ENCODE measurements at places on chromosomes 6 and 20.

GRCh38 chr20:47568019-47568418, 66.3 kb downstream of the NCOA3 start:
- DNase-seq: no peak

- DNase-seq: no peak
Observed at GRCh38 chr6:72798196-72798595, 176.3 kb downstream of the KCNQ5 start.

GRCh38 chr20:61805781-61806180, 259.9 kb downstream of the TAF4 start:
- DNase-seq: no peak

GRCh38 chr20:16385891-16386290, 187.4 kb downstream of the KIF16B start:
- DNase-seq: no peak

GRCh38 chr20:4007383-4008025, 7.9 kb downstream of the RNF24 start:
- DNase-seq: no peak

GRCh38 chr6:125994670-125995488, 8.5 kb downstream of the TRMT11 start:
- DNase-seq: no peak

- DNase-seq: no peak
Observed at GRCh38 chr6:30656513-30656912, 9.6 kb downstream of the C6orf136 start.

GRCh38 chr20:3452136-3452535, 18.7 kb upstream of the ATRN start:
- DNase-seq: no peak

- no peak for DNase-seq
Observed at GRCh38 chr6:137957471-137957870, 90.4 kb downstream of the TNFAIP3 start.

DNA sequence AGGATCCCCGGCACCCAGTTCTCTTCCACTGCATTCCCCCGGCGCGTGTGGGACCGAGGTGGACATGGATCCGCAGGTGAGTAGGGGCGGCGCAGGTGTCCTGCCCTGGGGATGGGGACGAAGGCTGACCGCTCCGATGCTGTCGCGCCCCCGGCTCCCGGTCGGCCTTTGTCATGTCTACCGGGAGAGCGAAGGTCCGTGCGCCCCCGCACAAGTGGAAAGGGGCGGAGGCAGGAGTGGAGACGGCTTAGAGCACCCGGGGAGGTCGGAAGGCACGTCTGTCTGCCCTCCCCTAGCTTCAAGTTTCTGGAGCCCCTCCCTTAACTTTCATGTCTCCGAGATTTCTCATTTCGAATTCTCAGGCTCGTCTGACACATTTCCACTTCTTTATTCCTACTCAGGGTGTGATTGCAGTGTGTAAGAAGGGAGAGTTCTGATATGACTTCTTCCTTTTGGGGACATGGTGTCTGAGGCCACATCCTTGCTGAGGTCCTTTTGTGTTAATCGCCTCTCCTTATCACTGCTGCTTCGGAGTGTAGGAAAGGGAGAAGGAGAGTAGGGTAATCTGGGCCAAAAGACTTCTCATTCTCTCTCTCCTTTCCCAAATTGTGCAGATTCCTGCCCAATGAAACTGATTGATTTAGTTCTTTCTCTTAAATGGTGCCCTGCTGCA, 435 bp downstream of the KIFC1 start:
- no peak for DNase-seq

DNA sequence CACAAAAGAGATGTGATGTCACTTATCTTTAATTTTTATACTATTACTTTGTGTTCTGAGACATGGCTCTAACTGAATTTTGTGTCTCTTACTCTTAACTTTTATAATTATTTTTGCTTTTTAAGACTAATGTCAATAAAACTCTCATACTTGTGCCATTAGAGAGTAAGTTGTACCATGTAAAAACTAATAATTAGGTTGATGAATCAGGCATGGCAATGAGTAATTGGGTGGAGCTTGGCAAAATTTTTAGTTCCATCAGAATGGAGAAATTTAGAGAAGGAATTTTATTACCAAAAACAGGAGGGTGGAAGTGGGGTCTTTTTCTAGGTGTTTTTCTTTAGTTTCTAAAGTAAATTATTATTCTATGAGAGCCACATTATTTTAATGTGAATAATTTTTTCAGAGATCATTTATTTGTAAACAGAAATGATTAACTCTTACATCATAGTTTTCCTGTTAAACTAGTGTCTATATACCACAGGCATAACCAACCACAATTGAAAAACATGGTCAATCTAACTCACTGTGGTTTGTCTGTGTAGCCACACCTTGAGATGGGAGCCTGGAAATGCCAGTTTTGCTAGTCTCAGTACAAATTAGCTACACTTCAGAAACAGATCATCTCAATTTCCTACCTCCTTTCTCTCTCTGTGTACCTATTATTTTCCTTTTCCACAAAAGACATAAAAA, 51.8 kb downstream of the ELOVL4 start:
- no peak for DNase-seq

DNA sequence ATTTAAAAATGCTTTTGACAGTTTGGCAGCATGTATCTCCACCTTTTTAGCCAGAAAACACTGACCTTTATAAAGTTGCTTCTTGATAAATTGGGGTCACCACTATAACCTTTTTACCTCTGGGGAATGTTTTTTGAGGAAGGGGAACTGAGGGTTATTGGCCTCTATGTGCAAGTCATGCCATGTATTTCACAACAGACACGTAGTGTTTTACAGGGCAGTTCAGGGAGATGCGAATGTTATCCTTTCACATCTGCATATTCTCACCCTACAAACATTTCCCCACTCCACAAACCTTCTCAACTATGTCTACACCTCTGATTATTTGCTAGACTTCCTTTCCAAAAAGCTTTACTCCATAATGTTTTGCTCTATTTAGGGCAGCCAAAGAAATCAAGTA, 17.0 kb upstream of the SLA2 start:
- no peak for DNase-seq

- no peak for DNase-seq
Observed at GRCh38 chr6:102813489-102814275, 1420.2 kb downstream of the GRIK2 start.

DNA sequence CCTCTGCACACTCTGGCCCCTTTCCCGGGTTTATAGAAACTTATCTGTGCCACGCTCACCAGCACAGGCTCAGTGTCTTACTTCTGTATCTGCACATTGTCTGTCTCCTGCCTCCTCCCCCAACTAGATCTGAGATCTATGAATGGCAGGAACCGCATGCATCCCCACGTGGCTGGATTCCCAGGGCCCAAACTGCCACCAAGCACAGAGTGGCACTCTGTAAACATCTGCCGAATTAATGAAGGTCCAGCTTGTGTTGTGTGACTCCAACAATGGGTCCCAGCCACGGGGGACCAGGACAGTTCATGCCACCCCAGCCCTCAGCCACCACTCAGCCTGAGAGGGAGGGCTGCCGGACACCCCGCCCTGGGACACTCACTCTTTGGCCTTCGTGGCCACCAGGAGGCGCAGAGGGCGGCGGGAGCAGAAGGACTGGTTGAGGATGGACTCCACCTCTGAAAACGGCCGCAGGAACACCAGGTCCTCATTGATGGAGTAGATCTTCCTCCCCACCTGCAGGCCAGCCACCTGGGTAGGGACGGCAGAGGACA, 171.1 kb downstream of the PREX1 start:
- DNase-seq: no peak

DNA sequence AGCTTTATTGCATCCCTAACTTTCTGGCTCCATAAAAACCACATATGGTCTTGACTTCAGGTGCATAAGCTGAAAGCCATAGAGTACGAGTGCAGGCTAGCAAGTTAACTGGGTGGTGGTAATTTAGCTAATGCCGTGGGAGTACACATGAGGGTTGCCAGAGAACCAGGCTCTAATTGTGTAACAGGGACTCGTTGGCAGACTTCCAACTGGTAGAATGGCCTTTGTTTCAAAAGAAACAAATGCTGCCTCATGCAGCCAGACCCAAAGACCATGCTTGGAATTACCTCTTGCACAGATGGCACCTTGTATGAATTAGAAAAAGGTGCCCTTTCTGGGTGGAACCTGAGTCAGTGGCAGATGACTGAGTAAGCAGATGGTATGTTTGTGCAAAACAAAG, 73.2 kb downstream of the LY86 start:
- DNase-seq: peak; percentile 53

DNA sequence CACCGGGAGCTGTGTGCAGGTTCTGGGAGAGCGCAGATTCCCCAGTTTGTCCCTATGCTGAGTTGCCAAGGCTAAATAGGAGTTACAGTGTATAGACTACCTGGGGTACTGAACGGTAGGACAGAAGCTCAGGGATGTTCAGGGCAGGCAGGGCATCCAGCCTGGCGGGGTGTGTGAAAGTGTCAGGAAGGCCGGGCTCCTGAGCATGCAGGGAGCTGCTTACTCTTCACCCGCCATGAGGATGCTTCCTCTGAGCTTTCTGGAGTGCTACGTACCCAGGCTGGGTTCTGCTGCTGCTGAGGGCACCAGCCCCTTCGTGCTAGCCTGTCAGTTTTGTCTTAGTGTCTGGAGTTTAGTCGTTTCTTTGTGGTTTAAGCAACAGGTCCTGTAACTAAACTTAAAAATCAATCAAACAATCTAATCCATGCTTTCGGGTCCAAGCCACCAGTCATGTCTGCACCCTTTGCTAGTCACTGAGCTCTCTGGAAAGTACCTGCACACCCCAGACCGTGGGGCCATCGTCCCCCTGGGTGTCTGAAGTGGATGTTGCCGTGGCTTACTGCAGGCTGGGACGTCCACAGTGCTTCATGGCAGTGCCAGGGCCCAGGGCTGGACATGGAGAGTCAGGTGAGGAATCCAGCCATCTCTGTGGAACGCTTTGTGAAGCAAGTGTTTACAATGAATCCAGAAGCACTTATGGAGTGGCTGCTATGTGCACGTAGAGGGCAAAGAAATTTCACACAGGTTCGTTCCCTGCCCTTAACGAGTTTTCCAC, 220.3 kb upstream of the SNX9 start:
- no peak for DNase-seq

Data from KG1 (cell line).